ENCODE measurements at places on chromosomes 2 and 18.
A peak's percentile ranks its signal among the peaks of the same experiment; 100 is the strongest.

DNA sequence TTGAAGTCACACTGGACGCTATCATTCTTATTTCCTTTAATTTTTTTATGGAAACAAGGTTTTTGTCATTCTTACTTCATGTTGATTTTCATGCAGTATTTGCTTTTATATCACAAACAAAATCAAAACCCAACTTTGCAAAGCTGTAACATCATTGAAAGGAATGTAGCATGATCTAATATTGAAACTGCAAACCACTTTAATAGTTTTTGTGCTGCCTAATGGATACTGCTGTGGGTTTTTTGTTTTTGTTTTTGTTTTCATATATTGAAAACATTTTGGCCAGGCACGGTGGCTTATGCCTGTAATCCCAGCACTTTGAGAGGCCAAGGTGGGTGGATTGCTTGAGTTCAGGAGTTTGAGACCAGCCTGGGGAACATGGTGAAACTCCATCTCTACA lies 81.6 kb downstream of the MAP2 start:
- DNase-seq: no peak

DNA sequence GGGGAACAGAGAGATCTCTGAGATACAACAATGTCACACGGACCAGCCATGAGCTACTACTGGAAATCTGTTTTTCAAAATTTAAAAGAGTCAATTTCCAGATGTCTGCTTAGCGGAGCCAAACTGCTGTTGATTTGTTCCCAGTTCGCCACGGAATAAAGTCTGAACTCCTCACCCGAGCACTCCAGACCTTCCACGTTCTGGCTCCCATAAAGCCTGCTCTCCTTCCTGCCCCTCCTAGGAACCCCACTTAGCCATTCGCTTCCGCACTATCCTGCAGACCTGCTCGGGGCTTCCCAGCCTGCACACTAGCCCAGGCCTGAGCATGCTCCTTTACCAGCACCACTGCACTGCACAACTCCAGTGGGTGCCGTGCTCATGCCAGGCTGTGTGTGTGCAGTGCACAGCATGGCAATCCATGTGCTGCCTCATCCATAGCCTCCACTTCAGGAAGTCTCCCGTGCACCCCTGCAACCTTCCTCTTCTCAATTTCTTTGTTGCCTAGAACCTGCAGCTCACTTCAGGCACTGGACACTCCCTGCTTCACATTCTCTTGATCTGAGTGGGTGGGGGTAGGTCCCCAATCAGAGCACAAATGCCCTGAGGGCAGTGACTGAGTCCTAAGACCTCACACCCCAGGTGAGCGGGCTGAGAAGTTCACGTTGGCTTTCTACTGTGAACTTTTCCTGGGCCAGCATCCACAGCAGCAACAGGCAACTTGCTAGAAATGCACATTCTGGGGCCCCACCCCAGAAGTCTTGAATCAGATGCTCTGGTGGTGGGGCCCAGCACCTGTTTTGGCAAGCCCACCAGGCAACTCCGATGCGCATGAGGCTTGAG lies 53.7 kb downstream of the ZBTB7C start:
- no peak for DNase-seq

GRCh38 chr2:144876013-144876412 lies 356.1 kb upstream of the ZEB2 start:
- no peak for DNase-seq

DNA sequence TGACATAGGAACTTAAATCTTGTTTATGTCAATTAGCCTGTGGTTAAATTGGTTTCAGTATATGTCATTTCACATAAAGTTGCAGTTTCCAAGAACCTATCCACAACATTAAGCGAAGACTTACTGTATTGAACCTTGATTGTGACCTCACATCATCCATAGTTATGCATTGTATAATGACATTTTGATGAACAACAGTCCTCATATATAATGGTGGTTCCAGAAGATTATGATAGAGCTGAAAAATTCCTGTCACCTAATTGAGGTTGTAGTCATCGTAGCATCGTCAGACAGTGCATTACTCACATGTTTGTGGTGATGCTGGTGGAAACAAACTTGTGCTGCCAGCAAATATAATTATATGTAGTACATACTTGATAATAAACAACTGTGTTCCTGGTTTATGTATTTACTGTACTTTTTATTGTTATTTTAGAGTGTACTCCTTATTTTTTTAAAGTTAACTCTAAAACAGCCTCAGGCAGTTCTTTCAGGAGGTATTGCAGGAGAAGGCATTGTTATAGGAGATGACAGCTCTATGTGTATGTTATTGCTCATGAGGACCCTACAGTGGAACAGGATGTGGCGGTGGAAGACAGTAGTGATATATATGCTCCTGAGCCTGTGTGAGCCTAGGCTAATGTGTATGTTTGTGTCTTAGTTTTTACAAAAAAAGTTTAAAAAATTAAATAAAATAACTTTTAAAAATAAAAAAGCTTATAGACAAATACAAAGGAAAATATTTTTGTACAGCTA lies 56.6 kb downstream of the UBE2E3 start:
- DNase-seq: peak; percentile 48

DNA sequence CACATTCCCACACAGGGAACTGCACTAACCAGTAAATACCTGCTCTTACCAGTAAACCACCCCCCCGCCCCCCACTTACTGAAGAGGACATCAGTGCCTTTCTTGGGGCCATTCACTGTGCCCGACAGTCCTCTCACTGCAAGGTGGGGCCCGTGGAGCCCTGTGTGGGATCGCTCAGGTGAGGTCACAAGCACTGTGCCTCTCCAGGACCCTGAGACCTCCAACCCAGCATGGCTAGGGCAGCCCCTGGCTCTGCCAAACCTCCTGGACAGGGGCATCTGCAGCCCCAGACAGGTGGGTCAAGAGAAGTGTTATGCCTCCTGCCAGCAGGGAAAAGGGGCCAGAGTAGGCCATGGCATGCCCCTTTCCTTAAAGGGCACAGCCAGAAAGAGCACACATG lies 6.7 kb upstream of the NEURL3 start:
- no peak for DNase-seq

DNA sequence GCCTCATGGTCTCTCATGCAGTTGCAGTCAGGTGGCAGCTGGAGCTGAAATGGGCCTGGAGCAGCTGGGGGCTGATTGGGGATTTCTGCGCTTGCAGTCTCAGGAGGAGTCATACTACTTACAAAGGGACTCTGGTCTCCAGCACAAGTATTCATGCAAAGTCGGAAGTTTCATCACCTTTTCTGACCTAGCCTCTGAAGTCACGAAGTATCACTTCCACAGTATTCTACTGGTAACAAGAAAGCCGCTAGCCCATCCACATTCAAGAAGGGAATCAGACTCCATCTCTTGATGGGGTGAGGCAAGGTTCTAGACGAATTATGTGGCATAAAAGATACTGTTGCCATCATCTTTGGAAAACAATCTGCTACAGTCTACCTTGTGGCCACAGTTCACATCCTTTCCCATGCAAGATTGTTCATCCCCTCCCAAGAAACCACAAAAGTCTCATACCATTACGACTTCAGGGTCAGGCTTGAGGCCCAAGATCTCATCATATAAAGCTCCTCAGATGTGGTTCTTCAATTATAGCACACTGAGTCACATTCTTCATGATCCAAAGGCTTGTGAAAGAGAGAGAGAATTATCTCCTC lies 95.3 kb downstream of the SMC6 start:
- DNase-seq: no peak

GRCh38 chr18:76459687-76460350 lies 35.2 kb downstream of the ZNF516 start:
- DNase-seq: peak; percentile 50

- no peak for DNase-seq
Measured at GRCh38 chr2:224442071-224442967, 40.4 kb upstream of the FAM124B start.

DNA sequence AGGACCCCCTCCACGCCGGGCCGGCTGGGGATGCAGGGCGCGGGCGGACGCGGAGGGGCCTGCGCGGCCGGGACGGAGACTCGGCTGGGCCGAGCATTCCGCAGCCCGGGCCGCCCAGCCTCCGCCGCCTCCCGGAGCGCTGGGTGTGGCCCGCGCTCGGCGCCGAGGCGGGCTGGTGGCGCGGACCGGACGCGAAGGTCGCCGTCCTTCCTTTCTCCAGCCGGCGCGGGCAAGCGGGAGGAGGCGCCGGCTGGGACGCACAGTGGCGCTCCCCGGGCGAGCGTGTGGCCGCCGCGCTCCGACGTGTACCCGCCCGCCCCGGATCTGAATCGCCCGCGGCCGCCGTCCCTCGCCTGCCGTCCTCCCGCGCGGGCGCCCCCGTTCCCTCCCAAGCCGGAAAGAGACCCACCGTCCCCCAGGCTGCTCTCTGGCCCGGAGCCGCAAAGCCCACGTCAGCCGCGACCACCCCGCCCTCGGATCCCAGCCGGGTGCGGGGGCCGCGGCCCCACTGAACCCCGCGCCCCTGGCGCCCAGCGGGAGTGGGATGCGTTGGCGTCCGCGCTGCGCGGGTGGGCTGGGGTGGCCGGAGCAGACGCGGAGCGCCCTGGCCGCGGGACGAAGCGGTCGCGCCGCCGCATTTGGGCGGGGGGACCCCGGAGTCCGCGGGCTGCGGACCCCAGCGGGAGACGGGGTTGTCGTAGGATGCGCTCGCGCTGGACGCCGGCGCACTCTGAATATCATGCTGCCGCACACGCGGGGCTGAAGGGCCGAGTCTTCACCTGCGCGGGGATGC lies 634 bp downstream of the SPATS2L start:
- peak; percentile 54 for DNase-seq

GRCh38 chr2:178199334-178199733 lies 5.0 kb downstream of the OSBPL6 start:
- no peak for DNase-seq

GRCh38 chr2:83015900-83016299 lies 1443.2 kb downstream of the SUCLG1 start:
- peak; percentile 47 for DNase-seq

DNA sequence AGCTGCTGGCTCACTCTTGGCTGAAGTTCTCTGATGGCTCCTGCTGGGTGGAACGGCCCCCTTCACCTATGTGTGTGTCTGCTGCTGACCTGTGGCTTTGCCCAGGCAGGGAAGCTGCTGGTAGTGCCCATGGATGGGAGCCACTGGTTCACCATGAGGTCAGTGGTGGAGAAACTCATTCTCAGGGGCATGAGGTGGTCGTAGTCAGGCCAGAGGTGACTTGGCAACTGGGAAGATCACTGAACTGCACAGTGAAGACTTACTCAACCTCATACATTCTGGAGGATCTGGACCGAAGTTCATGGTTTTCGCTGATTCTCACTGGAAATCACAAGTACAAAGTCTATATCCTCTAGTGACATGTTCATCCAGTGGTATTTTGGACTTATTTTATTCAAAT lies 13.9 kb upstream of the UGT1A8 start:
- no peak for DNase-seq

DNA sequence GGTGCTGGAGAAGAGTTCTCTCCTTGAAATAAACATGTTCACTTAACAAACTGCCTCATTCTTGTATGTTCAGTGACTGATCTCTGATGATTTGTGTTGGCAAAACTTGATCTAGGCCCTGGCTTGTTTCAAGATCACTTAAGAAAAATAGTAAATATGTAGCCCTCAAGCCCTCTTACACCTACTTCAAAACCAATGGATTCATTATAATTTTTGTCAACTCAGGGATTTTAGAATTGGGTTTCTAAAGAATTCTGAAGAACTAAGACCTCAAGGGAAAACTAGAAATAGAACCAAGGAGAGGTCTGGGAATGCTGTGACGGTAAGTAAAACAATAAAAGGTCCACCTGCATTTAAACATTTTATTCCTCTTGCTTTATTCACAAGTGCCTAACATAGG lies 1731.6 kb upstream of the CELF4 start:
- DNase-seq: no peak

DNA sequence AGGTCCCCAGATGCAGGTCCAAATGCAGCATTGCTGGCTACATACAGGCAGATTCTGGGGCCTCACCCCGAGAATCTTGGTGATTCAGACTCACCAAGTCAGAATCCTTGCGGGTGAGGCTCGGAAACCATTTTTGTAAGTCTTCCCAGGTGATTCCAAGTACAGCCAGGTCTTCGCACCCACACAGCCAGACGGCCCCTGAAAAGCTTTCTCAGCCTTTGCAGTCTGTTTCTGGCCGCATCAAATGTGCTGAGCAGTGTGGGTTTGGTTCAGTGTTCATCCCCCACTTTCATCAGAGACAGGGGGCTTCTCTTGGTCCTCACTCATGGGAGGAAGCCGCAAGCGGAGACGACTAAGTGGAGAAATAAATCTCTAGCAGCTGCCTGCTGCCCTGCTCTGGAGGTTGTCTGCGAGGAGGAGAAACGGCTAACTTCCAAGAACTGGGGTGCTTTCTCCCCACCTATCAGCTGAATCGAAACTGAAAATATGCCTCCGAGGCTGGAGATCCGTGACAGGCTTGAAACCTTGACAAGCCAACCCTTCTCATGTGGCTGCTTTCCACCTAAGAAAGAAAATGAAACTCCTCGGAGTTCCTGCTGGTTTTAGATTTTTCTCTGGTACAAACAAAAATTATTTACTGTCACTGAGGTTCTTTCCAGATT lies 8.9 kb upstream of the TMEM185B start:
- no peak for DNase-seq

DNA sequence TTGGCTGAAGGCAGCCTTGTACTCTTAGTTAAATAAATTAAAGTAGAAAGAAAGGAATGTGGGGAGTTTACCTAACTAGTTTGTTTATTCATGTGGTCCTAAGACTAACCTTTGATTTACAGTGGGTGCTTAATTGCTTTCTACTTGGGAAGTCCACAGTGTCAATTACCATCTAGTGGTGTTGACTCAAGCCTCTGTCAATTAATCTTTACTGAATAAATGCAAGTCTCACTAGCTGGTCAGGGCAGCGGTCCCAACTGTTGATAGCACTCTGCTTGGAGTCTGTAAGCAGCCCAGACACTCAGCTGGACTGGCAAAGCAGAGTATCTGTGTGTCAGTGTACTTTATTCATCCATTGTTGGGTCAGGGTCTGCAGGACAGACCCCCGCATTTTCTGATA lies 15.8 kb downstream of the ZNF514 start:
- no peak for DNase-seq

- DNase-seq: no peak
Measured at GRCh38 chr2:127451981-127452380, 33.8 kb downstream of the PROC start.

DNA sequence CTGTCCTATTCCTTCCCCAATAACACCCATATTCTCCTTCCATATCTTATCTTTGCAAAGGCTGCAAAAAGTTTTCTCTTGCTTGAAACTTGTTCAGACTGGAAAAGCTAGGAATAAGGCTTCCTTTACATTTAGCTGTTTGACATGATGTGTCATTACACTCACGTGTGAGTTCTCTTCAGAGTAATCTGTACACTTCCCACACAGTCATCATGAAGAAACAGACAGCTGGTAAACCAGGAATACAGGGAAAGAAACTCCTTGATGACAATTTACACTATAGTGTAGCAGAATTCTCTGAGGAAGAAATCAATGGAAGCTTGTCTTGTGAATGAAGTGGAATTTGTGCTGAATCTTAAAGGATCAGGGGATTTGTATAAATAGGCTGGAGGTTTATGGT lies 628.6 kb upstream of the CDH2 start:
- no peak for DNase-seq
